ENCODE measurements at places on chromosomes 7 and 10.

- no peak for DNase-seq
Observed at GRCh38 chr7:158109364-158110033, 478.1 kb downstream of the PTPRN2 start.

- no peak for DNase-seq
Observed at GRCh38 chr7:10855583-10855982, 118.1 kb upstream of the PHF14 start.

DNA sequence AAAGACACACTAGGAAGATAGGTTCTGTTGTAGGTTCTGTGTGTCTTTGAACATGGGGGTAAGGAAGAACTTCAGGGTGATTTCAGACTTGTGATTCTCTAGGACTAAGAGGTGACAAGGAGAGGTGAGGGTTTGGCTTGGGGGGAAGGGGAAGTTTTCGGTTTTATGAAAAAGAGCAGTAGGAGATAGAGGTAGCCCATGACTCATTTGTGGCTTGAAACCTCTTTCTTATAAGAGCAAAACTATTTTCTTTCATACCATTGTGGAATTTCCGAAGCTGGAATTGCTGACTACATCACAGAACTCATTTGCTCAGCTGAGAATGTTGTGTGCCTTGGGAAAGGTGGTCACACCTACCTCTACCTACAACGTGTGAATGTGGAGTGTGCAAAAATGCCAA lies 39.6 kb upstream of the IKZF1 start:
- DNase-seq = peak; percentile 34

DNA sequence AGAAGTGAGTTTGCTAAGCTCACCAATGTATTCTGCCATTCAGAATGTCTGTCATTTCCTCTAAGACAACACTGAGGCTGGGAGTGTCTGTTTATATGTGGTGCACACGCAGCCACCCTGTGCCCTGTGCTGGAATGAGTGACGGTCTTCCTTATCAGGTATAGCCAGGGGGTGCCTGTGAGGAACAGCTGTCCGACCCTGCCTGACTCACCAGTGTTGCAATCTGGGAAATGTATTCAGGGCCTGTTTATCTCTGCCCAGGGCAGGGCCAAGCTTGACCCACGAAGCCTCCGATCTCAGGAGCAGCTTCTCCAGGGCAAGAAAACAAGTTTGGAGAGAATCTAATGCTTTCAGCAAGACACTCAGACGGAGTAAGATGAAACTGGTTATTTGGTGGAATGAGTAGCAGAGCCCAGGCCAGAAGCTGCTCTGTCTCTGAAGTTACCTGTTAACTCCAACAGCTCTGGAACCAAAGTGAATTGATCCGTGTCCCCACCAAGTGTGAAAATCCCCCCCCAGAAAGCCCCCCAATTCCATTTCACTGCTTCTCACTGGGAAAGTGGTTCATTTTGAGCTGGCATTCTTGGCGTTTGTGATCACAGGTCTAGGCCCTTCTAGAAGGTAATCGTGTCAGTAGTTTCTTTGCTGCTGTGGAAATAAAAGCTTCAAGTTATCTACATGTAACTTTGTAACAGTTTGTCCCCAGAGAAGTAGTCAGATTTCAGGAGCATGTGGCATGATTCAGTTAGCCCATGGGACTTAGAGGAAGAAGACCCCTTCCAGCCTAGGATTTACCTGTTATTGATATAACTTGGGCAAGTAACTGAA lies 6.1 kb upstream of the UBE2H start:
- DNase-seq = peak; percentile 22

DNA sequence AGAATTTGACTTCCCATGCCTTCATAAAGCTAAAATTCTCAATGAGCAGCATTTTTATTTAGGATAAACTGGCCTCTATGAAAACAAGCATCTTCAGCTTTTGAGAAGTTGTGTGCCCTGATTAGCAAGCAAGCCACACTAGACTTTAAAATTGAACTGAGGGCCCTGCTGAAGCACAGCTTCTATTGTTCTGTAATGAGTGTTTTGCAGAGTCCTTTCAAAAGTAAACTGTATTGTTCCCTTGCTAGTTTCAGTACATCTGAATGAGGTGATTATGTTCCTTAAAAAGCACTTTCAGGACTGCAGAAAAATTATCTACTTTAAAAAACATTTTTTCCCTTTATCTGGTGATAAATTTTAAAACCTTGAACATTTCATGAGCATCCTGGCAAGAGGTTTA lies 113.3 kb upstream of the PRPS1L1 start:
- no peak for DNase-seq

GRCh38 chr7:44383566-44383965 lies 58.2 kb upstream of the CAMK2B start:
- DNase-seq = no peak

GRCh38 chr7:150737265-150738055 lies at the start of gene GIMAP5:
GIMAP5 (plus strand) TSS chr7:150737418; CDS start chr7:150740885, 3,467 bp downstream.
- DNase-seq = peak; percentile 48

DNA sequence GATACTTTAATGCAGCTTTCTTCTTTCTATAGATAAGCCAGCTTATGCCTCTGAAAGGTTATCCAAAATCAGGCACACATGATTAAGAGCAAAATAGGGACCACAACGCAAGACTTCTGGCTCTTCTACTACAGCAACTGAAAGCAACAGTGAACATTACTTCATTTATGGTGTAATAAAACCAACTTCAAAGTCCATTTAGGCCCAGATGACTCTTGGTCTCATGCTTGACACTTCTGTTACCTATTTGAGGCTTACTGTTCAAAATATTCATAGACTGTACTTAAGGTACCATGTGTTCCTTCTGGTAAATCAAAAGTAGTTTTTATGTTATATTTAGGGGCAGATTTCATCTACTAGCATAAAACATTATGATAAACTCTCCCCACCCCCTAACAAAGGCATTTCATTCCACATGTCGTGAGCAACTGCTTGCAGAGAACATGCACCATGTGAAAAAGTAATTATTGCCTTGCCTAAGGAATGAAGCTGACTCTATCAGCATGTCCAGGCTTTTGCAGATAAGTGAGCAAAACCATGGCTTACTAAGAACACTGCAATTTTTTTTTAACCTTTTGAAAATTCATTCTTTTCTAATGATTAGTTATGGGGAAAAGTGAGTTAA lies 154.9 kb upstream of the ITGB1 start:
- no peak for DNase-seq

DNA sequence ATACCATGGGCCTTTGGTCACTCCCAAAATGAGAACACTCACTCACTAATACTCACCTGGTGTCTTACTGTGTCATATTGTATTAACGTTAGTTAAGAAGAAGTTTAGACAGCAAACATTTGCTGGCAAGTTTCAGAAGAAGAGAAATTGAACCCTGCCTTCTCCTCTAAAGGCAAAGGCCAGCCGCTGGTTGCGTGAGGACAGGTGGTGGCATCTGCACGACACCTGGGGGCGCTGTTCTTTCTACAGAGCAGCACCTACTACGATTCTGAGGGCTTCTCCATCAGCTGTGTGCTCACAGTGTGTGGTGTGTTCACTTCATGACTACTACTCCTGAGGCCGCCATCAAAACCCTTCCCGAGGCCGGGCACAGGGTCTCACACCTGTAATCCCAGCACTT lies 17.9 kb upstream of the CLEC2L start:
- no peak for DNase-seq

DNA sequence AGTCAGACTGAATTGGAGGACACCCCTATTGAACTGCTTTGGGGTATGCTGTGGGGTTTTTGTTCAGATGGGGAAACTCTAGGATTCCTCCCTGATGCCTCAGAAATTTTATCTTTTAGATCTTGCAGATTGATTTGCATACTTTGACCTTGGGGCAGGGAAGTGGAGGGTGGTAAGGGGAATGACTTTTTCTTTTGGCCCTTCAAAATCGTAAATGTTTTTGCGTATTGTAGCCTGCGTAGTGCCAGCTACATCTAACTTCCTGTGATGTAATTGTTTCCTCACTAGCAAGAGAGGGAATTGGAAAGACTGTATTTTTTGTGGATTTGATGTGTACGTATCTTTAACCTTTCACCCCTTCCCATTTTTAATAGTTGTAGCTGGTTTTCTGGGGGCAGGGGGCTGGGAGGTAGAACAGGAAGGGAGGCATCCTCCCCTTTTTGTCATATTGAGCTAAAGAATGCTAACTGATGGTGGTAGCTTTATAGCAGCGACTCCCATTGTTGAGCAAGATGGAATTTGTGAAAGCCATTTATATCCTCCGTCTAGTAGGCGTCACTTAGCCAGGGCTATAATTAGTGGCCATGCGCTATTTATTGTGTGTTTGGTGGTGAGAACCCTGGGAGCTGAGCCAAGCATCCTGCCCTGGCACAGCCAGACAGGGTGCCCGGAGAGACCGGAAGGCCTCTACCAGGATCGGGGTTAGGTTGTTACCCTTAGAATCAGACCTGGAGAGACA lies 11.3 kb downstream of the DUSP5 start:
- no peak for DNase-seq

DNA sequence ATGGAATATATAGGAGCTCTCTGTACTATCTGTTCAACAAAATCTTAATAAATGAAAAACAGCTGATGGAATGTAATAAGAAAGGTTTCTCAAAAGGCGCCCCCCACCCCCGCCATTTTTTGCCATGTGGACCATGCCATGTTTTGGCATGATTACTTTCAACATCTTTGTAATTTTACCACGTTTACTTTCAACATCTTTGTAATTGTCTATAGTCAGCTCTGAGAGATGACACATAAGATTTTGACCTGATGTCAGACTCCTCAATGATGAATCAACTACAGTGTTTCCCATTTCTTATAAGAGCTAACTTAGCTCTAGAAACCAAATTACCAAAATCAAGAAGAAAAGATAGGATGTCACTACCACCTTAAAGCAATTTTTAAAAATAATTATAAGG lies 144.9 kb upstream of the AHR start:
- DNase-seq = no peak

DNA sequence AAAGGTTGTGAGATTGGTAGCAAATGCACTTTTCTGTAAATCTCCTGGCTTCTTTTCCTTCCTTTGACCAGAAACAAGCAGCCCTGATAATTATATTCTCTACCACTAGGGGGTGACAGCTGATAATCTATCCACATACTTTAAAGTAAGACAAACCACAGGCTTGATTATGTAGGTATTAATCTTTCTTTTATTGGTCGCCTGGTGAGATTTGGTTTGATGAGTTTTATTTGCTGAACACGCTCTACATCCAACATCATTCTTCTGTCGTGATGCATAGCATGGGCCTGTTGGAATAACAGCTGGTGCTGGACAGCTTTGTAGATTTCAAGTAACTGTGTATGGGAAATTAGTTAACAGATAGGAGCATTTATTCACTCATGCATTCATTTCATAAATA lies 63.5 kb downstream of the ZNF365 start:
- peak; percentile 6 for DNase-seq

DNA sequence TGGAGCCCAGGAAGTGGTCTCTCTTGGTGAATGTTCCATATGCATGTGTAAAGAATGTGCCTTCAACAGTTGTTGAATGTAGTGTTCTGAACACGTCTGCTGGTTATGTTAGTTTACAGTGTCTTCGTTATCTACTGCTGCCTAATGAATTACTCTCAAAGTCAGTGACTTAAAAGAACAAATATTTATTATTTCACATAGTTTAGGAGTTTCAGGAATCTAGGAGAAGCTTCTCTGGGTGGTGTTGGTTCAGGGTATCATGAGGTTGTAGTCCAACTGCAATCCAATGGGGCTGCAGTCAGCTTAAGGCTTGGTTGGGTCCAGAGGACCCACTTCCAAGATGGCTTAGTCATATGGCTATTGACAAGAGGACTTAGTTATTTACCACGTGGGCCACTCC lies 36.6 kb upstream of the IGFBP3 start:
- DNase-seq = no peak

DNA sequence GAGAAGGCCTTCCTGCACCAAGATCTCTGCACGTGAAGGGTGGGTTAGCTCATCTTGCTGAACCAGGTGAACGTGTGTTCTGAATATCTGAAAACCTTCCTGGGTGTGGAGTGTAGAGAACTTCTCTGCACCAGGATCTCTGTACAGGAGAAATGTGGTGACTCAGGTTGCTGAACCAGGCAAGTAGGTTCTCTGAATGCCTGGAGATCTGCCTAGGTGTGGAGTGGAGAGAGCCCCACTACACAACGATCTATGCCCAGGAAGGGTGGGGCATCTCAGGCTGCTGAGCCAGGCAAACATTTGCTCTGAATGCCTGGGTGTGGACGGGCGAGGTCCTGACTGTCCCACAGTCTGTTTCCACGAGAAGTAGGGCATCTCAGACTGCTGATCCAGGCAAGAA lies 1002.3 kb upstream of the KCND2 start:
- DNase-seq = no peak

- DNase-seq = no peak
Observed at GRCh38 chr10:1059902-1060301, 3.7 kb downstream of the WDR37 start.

DNA sequence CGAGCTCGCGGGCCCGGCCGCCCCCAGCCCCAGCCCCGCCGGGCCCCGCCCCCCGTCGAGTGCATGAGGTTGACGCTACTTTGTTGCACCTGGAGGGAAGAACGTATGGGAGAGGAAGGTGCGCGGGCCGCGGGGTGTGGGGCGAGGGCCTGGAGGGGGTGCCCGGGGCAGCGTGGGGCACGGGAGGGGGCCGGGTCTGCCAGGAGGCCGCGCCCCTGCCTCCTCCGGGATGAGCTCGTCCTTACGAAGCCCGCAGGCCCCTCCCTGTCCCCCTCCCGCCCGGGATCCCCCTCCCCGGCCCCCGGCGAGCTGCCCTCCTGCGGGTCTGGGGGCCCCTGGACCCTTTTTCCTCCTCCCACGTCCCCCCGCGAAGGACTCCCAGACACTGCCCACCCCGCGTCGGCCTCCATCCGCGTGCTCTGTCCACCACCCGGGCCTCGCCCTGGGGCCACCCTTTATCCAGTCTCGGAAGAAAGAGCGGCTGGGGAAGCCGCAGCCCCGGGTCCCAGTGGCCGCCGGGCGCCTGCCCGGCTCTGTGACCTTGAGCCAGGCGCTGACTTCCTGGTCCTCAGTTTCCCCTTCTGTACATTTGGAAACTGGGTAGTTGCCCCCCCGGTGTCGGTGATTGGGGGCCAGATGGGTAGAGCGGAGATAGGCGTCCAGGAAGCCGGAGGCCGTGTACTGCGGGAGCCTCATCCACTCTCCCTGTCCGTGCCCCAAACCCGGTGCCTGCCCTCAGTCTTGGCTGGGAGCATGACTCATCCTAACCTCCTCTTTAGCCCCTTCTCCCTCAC lies 521 bp downstream of the LIMK1 start:
- DNase-seq = no peak

DNA sequence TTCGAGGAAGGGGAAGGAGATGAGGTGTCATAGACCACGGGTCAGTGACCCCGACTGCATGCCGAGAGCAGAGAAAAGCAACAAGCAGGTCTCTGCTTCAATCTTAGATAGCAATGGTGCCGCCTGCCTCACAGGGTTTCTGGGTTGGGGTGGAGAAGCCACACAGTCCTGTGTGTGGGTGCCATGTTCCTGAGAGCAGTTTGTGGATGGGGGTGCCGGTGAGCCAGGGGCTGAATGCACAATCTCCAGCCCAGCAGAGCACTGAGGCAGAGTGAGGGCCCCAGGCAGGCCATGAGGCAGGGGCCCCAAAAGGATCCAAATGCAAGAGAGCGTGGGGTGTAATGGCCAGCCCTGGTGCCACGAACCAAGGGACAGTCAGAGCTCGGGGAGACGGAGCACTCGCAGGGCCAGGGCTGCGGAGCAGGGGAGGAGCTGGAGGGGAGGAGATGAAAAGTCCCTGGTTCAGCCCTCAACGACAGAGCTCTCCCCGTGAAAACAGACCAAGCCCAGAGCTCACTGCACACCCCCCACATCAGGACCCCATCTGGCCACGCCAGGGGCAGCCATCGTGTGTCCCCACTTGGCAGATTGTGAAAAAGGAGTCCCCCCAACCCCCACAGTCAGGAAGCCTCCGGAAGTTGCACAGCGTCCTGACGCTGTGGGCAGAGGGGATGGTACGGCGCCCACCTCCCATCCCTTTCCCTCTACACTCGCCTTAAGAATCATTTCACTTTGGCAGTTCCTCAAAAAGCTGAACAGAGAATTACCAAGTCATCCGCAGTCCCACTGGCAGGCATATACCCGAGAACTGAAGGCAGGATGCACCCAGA lies 19.9 kb downstream of the WDR86 start:
- DNase-seq = no peak

Data from CD4-positive, alpha-beta T cell treated with Interferon alpha-2 for 1 hour (primary cell).